ENCODE measurements at places on chromosomes 2 and 18. TPM values are rescaled to one million over a fixed set of nuclear protein-coding genes. Genes with fewer than 3 reads are reported as not detected.

Gene ZNF2
- total RNA-seq, result not detected

Gene RASGRP3
- 7.9 TPM for total RNA-seq

Gene TCF7L1
- not detected for total RNA-seq

Gene ASAP2
- 0.16 TPM for total RNA-seq

Gene POLE4
- 34.9 TPM for total RNA-seq

Gene SPP2
- total RNA-seq, result not detected

Gene FLACC1
- 4.8 TPM for total RNA-seq

Gene CYP27C1
- not detected for total RNA-seq

Gene TMEFF2
- not detected for total RNA-seq

Gene RGPD4
- 0.63 TPM for total RNA-seq

Gene TPRKB
- total RNA-seq, result 18.2 TPM

Gene ODC1
- total RNA-seq, result 164 TPM

Gene IL36RN
- total RNA-seq, result not detected

Gene HTR2B
- 0.14 TPM for total RNA-seq

Gene NYAP2
- total RNA-seq, result not detected

Gene RAMP1
- not detected for total RNA-seq

Gene CCDC74B
- total RNA-seq, result 0.56 TPM

Gene SLC5A6
- 196 TPM for total RNA-seq

Gene PSTPIP2
- 6.0 TPM for total RNA-seq

Gene TGOLN2
- 175 TPM for total RNA-seq

Gene MARCO
- 0.22 TPM for total RNA-seq

Gene ABCB11
- total RNA-seq, result not detected

Gene PID1
- total RNA-seq, result 0.38 TPM

Gene MLPH
- not detected for total RNA-seq

Gene GPR35
- 7.2 TPM for total RNA-seq

Gene PNO1
- 29.5 TPM for total RNA-seq

Gene RTP5
- 0.30 TPM for total RNA-seq

Gene SDC1
- total RNA-seq, result not detected

Gene CYS1
- not detected for total RNA-seq

Gene ATP8B1
- total RNA-seq, result not detected

Gene FSHR
- not detected for total RNA-seq

Gene TNP1
- not detected for total RNA-seq

Gene PAIP2B
- 2.5 TPM for total RNA-seq

Gene MC2R
- total RNA-seq, result not detected

Gene CRYBA2
- not detected for total RNA-seq

Gene GPR75
- 2.0 TPM for total RNA-seq

Gene THAP4
- 27.5 TPM for total RNA-seq

Gene CHRNG
- total RNA-seq, result not detected

Gene CFC1B
- total RNA-seq, result not detected

Gene RTN4
- 85.7 TPM for total RNA-seq

Gene TMEM169
- total RNA-seq, result 0.53 TPM

Gene TNS1
- 0.34 TPM for total RNA-seq

Gene ILKAP
- total RNA-seq, result 143 TPM

Gene CCL20
- 1.5 TPM for total RNA-seq

Gene POTEJ
- total RNA-seq, result not detected

Gene CD226
- total RNA-seq, result 74.0 TPM

Gene REG3G
- total RNA-seq, result not detected

Gene PROC
- total RNA-seq, result not detected

Gene RTKN
- total RNA-seq, result 0.27 TPM

Gene FAHD2B
- total RNA-seq, result 31.0 TPM

Gene CPO
- total RNA-seq, result not detected

All from CD4-positive, alpha-beta T cell (primary cell).